ENCODE measurements at places on chromosomes 4 and X.

DNA sequence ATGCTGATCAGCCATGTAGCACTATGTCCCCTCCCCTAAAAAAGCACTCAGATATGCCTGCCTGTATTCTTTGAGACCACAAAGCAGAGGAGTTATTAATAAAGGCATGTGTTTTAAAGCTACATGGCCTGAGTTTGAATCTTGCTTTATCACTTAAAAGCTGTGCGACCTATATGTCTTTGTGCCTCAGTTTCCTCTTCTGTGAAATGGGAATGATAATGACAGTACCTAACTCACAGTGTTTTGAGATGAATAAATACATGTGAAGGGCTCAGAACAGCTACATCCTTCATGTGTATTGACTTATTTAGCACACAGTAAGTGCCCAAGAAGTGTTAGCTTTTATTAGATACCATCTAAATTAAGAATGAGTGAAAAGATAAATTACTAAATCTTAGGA, 180.0 kb downstream of the WDFY3 start:
- DNase-seq: no peak

- no peak for DNase-seq
Measured at GRCh38 chrX:46645614-46646013, 72.0 kb downstream of the CHST7 start.

- no peak for DNase-seq
Measured at GRCh38 chr4:167779864-167780263, 312.5 kb upstream of the ANXA10 start.

DNA sequence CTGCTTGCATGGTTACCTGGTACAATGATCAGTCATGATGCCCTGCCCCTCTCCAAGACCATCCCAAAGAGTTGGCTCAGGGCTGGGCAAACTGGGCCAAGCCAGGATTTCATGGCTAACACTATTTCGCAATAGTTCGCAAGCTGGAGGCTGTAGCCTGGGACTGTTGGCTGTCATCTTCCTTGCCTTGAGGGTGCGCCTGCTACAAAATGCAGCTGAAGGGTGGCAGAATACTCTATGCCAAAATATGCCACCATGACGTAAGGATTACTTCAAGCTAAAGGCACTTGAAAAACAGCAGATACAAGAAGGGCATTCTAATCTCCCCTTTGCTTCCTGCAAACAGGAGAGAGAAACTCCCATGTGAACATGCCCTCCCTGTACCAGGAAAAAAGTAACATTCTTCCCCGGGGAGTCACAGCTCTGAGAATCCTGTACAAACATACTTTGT, 21.0 kb downstream of the SAT1 start:
- DNase-seq: no peak

DNA sequence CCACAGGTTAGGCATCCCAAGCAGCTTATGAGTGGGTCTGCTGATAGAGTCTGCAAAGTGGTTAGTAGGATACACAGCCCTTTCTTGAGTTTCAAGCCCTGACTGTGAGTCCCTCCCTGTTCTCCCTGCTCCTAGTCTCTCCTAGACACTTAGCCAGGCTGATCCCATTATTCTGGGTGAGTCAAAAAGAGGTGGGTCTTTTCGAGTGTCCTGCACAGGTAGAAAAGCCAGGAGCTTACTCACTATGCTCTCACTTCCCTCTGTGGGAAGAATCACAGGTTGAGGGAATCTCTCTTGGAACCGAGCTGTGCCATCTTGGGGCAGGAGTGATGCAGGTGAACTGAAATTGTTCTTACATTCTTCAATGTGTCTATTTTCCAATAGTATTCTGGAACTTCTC, 29.7 kb downstream of the SCLT1 start:
- no peak for DNase-seq

DNA sequence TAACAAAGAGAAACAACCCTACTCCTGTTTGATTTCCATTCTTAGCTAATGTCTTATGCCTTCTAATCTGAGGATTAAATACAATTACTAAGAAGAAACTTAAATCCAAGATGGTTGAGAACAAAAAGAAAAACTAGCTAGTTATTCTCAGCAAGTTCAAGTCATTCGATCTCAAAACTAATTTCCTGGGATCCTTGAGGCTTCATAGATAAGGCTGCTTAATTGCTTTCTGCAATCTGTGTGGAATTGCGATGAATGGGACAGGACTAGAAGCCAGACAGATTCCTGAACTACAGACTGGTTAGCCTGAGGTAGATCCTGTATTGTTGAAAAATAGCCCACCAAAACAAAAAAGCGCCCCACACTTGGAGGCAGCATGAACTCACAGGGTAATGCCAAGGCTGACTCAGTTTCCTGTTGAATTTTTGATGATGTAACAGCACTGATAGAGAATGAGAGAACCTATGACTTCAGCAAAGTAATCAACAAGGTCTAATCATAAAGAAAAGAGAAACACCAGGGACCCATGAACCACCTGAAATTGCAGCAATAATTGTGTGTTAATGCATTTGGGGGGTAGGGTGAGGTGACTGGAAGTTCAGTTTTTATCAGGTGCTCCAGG, 33.9 kb downstream of the KLHL15 start:
- DNase-seq: no peak

DNA sequence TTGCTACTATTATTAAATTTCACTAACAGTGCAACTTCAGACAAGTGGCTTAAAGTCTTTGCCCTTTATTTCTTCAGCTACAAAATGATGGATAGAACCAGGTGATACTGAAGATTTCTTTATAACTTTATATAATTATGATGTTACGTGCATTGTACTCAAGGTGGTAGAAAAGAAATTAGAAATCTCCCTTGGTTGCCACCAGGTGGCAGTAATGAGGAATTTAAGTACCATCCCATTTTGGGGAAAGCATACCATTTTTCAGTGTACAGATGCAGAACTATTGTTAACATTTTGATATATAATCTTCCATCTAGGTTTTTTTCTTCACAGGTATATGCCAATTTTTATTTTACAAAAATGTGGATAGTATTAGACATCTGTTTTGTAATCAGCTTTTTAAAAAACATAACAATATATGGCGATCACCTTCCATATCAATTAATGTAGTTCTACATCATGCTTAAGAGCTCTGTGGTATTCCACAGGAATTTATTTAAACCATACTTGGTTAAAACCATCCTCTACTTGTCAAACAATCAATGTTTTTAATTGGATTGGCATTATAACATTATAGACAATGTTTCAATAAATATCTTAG, 37.7 kb upstream of the RAB33B start:
- peak; percentile 46 for DNase-seq

- DNase-seq: no peak
Measured at GRCh38 chrX:78946178-78946931, 1.2 kb downstream of the P2RY10 start.

- DNase-seq: no peak
Measured at GRCh38 chr4:3679851-3680311, 86.3 kb upstream of the ADRA2C start.

DNA sequence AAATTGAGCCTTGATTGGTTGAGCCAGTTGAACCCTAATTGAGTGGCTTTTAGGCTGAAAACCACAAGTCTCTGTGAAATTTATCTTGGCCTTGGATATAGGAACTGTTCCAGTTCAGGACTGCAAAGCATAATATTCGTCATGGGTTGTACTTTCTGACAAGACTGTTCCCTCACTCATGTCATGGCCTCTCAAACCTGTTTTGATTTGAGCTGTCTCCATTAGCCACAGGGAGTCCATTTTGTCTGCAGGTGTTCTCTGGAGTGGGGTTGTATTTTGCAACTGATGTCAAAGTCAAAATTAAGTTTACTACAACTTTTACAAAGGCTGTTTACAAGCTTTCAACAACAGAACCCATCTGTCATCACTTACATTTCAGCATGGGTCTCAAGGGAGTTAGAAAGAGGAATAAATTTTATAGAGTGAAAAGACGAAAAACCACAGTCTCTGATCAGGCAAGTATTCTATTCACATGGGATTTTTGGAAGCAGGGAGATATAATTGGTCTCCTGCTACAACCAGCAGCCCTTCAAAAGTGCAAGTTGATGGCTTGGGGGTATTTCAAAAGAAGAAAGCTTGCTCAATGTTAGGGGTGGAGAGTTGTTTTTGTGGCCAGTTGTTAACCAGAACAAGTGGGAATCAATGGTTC, 1716.3 kb downstream of the C4orf33 start:
- DNase-seq: no peak

DNA sequence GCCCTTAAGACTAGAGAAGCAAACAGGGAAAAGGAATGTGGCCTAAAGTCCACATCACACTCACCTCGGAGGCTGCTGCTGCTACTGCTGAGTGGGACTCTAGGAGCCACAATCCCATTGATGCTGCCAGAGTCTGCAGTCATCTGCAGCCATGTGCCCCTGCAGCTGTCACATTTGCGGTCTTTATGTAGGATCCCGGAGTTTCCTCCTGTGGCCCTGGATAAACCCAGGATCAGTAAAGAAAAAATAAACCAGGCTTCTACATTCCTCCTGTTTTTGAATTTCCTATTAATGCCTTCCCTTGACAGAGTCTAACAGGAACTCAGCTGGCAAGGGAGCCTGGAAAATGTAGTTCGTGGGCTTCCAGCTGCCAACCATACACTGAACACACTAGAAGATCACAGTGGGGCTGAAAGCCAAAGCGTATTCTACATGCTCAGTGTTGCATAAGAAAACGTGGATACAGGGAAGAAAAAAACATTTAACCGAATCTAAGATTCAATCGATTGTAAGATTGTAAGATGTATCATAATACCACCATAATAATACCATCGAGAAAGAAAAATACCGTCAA, 10.3 kb upstream of the PHEX start:
- DNase-seq: no peak

GRCh38 chr4:17024425-17024824, 126.0 kb upstream of the LDB2 start:
- no peak for DNase-seq

GRCh38 chrX:129840344-129840743, 3.3 kb downstream of the ZDHHC9 start:
- DNase-seq: no peak

- DNase-seq: no peak
Measured at GRCh38 chr4:8362483-8362882, 78.0 kb downstream of the ACOX3 start.

DNA sequence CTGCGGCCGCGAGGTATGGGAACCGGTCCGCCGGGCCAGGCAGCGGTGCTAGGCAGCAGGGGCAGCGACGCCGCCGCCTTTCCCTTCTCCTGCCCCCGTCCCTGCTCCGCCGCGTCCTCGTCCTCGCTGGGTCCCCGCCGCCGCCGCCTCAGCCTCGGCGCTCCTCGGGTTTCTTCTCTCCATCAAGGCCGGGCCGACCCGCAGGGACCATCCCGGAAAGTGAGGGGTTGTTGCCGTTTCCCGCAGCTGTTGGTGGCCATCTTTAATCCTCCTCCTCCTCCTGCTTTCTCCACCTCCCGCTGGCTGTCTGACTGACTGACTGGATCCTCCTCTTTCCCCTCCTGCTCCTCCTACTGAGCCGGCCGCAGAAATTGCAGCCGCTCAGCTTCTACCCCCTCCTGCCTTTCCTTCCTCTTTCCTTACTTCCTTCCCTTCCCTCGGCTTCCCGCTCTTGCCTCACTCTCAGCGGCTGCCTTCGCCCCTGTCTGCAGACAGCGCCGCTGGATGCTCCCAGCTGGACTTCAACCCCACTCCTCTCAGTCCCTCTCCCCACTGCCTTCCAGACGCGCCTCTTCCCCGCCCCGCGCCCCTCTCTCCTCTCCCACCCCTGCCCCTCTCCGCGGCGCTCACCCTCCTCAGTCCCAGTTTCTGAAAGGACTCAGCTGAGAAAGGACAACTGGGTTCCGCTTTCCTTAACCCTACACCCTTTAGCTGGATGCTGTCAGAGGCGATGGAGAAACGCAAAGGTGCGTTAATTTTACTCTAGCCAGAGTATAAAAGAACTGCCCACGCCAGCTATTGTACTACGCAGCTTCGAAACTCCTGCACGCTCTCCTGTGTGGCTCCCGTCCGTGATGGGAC, at the start of gene WDFY3:
WDFY3 (minus strand) TSS at position 309 of the 861 bp plus-strand sequence. CDS start 106,099 bp downstream, outside the sequence.
- DNase-seq: no peak

- DNase-seq: no peak
Measured at GRCh38 chr4:120977435-120977997, 55.0 kb upstream of the PRDM5 start.

DNA sequence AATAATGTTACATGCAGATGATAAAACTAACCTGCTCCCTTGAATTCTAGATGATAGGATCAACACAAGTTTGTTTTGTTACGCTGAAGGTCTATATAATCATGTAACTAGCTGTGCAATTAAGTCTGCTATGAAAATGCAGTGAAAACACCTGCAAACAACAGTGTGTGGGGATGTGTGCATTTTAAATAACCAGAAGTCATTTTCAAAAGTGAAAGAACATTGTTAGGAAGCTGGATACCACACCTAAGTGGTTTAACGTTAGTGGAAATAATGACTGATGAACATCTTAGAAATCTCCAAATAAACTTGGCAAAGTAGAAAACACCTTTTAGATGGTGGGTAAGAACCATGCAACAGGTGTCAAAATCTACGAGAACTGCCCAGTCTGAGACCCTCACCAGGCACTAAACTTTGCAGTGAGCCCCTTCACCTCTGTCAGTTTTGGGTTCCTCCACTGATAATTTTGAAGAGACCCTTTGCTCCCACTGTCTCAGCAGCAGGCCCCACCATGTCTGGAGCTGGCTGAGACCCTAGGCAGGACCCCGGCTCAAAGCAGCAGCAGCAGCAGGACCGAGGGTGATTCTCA, 36.6 kb downstream of the CHST7 start:
- no peak for DNase-seq

DNA sequence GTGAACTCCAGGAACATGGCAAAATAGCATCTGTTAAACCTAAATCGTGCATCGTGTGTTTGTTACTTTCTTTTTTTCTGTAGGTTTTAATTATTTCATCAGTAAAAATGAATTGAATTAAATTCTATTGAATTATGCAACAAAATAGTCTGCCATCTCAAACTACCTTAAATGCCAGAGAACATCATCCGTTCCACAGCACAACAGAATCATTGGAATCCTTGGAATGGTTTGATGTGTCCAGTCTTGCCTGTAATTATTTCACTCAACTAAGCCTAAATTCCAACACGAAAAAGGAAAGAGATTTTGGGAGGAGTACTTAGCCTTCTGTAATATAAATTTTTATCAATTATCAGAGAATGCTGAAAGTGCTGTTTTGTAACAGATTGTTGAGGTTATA, 17.1 kb upstream of the SLC7A11 start:
- no peak for DNase-seq

- no peak for DNase-seq
Measured at GRCh38 chr4:175373031-175373430, 439.0 kb downstream of the GPM6A start.

All from CD4-positive, alpha-beta T cell treated with Interleukin-6 for 4 hours (primary cell).